ENCODE measurements at places on chromosomes 3 and 15.

DNA sequence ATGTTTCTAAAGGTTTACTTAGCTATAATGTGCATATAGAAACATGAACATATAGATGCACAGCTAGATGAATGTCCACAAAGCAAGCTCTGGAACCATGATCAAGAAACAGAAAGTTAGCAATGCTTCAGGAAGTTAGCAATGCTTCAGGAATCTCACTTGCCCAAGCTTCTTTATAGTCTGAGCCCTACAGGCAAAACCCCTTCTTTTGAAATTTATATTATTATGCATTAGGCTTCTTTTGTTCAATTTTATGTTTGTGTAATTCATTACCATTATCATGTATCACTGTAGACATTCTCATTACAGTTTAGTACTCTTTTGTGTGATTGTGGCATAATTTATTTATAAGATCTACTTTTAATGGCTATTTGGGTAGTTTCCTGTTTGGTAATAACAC is 286.4 kb upstream of the BCHE start:
- DNase-seq, result no peak

DNA sequence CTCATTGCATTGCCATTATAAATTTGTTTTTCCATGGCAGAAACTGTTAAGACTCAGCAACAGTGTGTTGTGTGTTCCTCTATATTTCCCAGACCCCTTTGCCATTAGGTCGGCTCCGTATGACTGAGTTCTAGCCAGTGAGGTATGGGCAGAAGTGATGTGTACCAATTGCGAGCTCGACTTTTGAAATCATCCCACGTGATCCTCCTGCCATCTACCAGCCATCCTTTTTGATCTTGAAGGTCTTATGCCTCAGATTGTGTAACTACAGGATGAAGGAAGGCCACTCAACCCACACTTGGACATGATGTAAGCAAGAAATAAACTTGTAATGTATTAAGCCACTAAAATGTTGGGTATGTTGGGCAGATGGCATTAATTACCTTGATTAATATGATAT is 562.3 kb downstream of the PDCD6IP start:
- no peak for DNase-seq

GRCh38 chr3:131989318-131989717 is 45.5 kb downstream of the CPNE4 start:
- DNase-seq, result no peak

GRCh38 chr3:31094048-31094447 is 199.6 kb upstream of the GADL1 start:
- DNase-seq, result no peak

DNA sequence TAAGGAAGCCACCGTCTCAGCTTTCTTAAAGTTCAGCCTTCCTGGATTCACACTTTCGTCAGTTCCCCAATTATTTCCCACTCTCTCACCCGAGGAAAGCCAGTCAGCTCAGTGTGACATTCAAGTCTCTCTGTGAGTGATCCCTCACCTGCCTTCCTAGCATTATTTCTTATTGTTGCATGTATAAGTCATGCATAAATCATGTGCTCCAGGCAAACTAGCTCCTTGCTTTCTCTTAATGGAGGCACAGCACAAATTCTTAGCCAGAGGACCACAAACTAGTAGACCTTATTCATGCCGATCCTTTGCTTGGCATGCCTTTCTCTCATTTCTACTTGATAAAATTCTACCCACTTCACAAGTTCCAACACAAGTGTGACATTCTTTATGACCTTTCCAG is 44.3 kb downstream of the CLDN11 start:
- DNase-seq, result no peak

GRCh38 chr15:69852482-69852881 is 245.2 kb downstream of the TLE3 start:
- DNase-seq, result no peak

- no peak for DNase-seq
Measured at GRCh38 chr15:99310745-99311144, 59.5 kb downstream of the LRRC28 start.

DNA sequence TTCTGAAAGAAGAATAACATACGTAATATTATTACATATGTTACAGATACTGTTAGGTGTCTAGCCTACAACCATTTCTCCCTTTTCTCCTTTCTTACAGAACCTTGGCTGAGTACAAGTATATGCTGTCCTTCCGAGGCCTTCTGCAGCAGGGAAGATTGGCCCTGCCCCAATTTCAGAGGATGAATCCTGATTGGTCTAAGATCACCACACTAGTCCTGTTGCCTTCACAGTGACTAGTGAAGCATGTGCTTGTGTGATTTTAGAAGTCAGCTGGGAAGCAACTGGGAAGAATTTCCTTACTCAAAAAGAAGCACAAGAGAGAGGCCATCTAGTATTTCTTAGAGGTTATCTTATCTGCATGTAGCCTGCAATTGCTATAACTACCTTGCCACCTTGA is 30.6 kb upstream of the MECOM start:
- no peak for DNase-seq

DNA sequence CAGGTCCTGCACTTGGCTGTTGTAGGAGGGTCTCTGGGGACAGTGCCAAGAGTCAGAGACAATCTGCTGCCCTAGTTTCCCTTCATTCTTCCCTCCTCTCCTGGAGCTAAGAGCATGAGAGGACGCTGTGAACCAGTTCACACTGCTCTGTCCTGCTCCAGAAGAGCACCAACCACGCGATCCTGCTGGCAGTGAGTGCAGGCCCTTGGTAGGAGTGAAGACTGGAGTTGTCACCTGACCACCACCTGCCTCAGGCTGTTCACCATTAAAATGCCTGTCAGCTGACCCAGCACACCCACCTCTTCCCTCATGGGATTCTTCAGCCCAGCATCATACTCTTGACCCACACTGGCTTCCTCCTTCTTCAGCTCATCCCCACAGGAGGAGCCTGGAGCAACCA is 2.9 kb downstream of the TM6SF1 start:
- no peak for DNase-seq

DNA sequence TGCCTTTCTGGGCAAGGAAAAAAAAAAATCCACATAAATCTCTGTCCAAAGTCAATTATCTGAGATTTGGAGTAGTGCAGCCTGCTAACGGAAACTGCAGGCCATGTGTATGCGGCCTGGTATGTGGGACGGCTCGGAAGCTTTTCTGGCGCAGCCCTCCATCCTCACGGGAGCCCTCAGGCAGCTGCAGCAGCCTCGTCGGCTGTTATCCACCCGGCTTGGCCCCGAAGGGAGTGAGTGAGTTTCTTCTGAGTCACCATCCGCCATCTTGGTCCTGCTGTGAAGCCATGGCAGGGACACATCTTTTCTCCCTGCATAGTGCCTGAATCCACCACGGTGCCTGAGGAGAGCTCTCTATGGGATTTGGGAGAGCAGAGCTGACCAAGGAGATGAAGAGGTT is 62.8 kb downstream of the POLR2M start:
- no peak for DNase-seq

DNA sequence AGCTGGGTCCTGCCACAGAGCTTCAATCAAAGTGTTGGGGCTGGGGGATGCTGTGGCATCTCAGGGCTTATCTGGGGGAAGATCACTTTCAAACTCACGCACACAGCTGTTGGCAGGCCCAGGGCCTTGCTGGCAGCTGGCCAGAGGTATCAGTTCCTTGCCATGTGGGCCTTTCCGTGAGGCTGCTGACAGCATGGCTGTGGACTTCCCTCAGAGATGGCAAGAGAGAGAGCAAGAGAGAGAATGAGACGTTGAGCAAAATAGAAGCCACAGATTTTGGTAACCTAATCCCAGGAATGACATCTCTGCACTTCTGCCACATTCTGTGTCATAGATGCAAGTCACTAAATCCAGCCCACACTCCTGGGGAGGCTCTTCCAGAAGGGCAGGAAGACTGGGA is 91.0 kb downstream of the TPRG1 start:
- no peak for DNase-seq

DNA sequence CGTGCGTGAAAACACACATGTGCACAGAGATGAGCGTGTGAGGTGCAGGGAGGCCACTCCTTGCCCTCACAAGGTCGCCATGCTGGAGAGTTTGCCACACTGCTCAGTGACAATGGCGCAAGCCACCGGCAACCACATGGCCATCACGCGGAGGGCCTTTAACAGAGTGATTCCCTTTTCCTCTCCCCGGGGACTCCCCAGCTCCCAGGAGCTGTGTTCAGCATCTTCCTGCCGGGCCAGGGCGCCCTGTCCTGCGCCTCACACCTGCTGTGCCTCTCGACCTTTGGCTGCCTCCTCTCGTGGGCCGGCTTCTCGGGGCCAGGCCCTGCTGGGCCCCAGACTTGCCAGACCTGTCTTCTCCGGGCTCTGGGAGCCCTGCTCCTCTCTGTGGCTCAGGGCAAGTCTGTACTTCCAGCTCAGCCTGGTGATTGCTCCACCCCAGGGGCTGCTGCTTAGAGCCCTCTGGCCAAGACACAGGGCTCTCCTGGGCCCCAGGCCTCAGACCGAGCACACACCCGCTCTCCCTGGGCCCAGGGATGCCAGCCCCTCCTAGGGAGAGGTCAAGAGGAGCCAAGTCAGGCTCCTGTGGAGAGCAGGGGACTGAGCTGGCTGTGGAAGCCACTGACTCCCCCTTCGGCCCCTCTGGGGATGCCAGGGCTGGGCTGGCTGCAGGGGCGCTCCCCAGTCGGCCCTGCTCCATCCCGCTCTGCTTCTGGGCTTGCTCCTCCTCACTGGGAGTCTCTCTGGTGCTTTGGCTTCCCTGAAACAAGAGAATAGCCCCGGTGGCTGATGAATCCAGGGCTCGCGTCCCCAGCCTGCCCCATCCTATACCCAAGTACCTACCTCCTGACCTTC is 5.6 kb downstream of the CCDC9B start:
- DNase-seq, result no peak

DNA sequence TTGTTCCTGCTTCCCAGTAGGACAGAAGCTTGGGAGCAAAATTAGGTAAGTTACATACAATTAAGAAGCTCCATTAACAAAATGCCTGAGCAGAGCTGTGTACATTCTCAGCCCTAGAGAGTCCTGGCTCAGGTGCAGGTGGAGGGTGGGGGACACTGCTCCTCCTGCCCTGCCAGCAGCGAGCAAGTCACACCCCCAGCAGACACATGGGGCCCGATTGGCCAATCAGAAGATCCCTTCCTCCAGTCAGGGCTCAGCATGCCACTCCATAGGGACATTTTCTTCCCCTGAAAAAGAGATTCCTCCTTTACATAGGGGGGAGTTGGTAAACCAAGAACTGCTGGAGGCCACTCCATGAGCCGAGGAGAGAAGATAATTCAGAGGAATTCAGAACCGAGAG is 62.1 kb downstream of the PLXNA1 start:
- peak; percentile 78 for DNase-seq

- no peak for DNase-seq
Measured at GRCh38 chr3:190577225-190577624, 63.3 kb downstream of the IL1RAP start.

- no peak for DNase-seq
Measured at GRCh38 chr3:71001303-71001830, 582.2 kb downstream of the FOXP1 start.

- DNase-seq, result no peak
Measured at GRCh38 chr3:108416111-108416869, 94.1 kb downstream of the MYH15 start.

DNA sequence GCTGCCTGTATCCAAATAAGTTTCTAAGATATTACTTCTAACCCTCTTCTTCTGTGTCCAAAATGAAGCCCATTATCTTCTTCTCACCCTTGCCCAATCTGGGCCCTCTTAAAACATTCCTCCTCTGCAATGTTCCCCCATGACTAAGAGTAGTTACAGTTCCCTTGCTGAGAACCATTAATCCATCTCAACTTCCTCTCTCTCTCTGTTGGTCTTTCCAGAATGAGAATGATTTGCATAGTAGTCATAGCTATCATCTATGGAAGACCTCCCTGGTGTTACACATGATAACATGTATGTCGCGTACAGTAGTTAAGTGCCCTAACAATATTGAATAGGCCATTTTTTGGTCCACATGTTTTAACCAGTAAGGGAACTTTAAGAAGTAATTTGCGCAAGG is 177.9 kb downstream of the ANXA2 start:
- DNase-seq, result no peak

DNA sequence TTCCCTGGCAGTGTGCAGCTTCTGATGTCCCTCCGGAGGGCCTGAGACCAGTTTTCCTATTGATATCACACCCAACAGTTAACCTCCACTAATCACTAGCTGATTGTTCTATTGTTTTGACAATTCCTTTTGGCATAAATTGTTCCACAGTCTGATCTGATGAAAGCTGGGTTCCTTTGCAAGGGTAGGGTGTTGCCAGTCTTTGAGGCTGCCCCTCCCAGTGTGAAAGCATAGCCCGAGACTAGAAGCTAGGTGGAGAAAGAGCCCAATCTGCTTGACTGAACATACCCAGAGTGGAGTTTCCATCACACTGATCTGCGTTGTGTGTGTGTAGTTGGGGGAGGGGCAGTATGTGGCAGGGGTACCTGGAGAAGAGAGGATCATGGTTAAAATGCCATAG is 10.3 kb upstream of the PRICKLE2 start:
- no peak for DNase-seq

DNA sequence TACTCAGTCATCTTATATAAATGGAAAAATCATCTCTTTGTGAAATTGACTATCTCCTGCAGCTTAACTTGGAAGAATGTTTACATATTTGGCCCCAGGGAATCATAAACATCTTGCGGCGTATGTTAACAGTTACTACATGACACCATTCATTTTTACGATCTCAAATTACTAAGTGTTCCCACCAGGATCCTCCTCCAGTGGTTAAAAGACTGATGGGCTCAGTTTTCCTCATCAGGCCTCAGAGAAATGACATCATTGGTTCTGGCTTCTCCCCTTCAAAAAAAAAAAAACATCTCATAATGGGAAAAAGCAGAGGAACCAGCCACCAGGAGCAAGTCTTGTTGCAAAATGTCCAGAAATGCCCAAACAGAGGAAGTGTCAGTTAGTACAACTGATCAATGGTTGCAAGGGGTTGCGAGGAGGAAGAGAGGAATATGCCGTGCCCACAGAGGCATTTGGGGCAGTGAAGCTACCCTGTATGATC is 70.5 kb upstream of the LIPC start:
- DNase-seq, result no peak

GRCh38 chr15:28900892-28901586 is 15.3 kb downstream of the APBA2 start:
- DNase-seq, result no peak

GRCh38 chr15:101781928-101782327 is 21.4 kb upstream of the OR4F6 start:
- DNase-seq, result no peak

GRCh38 chr15:82532383-82532990 is 7.8 kb downstream of the RPS17 start:
- no peak for DNase-seq

- DNase-seq, result peak; percentile 14
Measured at GRCh38 chr3:158789592-158789991, 12.3 kb upstream of the MFSD1 start.

- no peak for DNase-seq
Measured at GRCh38 chr15:68930268-68931022, at the start of gene SPESP1. Gene SPESP1, plus strand, starts transcription at chr15:68930525. Its CDS starts 129 bp downstream, at chr15:68930654.

GRCh38 chr3:16392717-16393116 is 120.8 kb downstream of the RFTN1 start:
- DNase-seq, result no peak

GRCh38 chr15:78389322-78389721 is 48.7 kb upstream of the IREB2 start:
- DNase-seq, result no peak

GRCh38 chr3:55556619-55557537 is 69.8 kb upstream of the WNT5A start:
- DNase-seq, result no peak

GRCh38 chr3:69300296-69300695 is 85.6 kb downstream of the FRMD4B start:
- no peak for DNase-seq

Measured in WERI-Rb-1 (cell line).